NCI-H510A (cell line): ENCODE measurements at places on chromosomes 13 and 19.

- DNase-seq = no peak
These were observed 67.6 kb downstream of the UBL3 start for GRCh38 chr13:29782798-29783197.

DNA sequence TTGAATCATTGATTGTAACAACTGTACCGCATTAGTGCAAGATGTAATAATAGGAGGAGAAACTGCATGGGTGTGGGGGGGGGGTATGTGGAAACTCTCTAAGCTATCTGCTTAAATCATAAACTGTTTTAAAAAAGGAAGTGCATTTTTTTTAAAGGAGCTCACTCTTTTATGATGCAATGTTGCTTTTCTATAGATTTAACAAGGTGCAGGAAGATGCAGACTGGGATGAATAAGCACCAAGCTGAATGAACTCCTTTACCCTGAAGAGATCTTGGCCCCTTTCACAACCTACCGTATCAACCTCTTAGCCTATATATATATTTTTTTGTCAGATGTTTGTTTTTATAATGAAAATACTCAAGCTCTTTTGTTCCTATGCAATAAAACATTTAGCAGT lies 95.9 kb downstream of the AKAP11 start:
- DNase-seq = no peak

GRCh38 chr13:66914155-66914554 lies 316.0 kb downstream of the PCDH9 start:
- DNase-seq = no peak

- no peak for DNase-seq
These were observed 79.4 kb downstream of the SPACA7 start for GRCh38 chr13:112455476-112456059.

GRCh38 chr13:20442798-20443381 lies 82.8 kb downstream of the CRYL1 start:
- no peak for DNase-seq

DNA sequence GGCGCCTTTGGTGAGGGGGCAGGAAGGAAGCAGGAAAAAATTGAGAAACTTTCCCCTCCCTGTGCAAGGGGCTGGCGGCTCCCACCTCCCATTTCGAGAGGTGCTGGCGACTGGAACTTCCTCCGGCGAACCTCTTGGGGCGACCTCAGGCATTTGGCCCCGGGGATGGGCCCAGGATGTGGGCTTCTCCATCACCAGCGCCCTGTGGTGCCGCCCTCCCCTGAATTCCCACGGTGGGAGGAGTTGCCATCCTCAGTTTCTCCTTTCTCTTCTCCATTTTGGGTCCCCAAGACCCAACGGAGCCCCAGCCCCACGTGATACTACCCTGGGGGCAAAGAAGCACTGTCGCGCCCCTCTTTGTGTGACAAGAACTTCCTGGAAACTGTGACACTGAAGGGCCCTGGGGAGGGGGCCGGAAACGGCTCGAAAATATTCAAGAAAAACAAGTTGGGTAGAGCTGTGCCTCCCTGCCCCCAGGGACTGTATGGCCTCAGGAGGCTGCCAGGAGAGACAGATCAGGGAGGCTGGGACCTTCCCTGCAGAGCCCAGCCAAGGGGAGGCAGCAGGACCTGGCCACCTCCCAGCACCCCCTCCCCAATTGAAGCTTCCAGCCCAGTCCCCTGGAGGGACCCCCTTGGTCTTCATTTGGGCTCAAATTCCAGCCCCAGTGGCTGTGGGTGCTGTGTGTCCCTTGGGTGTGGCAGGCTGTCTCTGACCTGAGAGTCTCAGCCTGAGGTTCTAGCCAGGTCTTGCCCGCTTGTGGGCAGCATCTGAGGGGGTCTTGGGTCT lies 16.2 kb upstream of the AP1M2 start:
- DNase-seq = no peak

- DNase-seq = no peak
These were observed 36.8 kb downstream of the MIPEP start for GRCh38 chr13:23852351-23852750.

DNA sequence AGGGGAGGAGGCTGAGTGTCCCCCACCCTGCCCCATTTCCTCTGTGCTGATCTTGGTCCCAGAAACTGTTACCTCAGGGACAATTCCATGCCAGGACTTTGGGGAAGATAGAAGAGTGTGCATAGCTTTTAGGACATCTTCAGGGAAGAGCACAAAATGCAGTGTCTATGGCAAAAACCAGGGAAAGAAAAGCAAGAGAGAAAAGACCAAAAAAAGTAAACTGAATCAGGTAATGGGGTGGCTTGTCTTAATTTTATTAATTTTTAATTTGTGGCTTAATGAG lies 109.4 kb downstream of the NDFIP2 start:
- DNase-seq = no peak

GRCh38 chr13:44471686-44472085 lies 98.1 kb downstream of the SERP2 start:
- DNase-seq = no peak

- DNase-seq = no peak
These were observed 14.1 kb downstream of the POU4F1 start for GRCh38 chr13:78589206-78589605.

- DNase-seq = no peak
These were observed 317.2 kb downstream of the DCT start for GRCh38 chr13:94162289-94162688.

- DNase-seq = no peak
These were observed 131.9 kb upstream of the FNDC3A start for GRCh38 chr13:48843630-48844380.

GRCh38 chr13:24899601-24900000 lies 135.6 kb downstream of the RNF17 start:
- DNase-seq = no peak

- no peak for DNase-seq
These were observed 1.0 kb downstream of the C19orf73 start for GRCh38 chr19:49117677-49118564.
